ENCODE measurements at places on chromosomes 6 and 20.

DNA sequence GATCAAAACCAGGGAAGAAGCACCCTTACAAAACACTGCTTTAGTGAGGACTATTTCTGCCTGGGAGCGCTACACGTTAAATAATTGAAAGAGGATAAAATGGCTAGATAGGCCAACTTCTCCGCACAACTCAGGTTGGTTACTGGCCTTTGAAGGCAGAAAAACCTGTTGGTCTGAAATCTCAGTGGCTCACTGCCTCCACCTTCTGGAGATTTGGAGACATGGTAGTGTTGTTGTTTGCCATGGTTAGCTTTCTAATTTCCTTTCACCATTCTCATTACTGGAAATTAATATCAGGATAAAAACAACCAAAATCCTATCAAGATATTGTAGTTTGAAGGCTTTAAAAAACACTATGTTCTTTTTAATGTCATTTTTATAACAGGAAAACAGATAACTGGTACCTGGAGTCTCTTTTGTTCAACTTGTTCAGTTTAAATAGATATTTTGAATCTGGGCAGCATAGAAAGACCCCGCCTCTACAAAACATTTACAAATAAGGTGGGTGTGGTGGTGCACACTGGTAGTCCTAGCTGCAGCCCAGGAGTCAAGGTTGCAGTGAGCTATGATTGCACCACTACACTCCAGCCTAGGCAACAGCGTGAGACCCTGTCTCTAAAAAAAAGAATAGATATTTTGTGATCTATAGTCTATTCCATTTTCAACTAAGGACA, 27.5 kb upstream of the BCLAF1 start:
- DNase-seq: peak; percentile 83

GRCh38 chr20:37552415-37552814, 24.7 kb upstream of the BLCAP start:
- DNase-seq: no peak

DNA sequence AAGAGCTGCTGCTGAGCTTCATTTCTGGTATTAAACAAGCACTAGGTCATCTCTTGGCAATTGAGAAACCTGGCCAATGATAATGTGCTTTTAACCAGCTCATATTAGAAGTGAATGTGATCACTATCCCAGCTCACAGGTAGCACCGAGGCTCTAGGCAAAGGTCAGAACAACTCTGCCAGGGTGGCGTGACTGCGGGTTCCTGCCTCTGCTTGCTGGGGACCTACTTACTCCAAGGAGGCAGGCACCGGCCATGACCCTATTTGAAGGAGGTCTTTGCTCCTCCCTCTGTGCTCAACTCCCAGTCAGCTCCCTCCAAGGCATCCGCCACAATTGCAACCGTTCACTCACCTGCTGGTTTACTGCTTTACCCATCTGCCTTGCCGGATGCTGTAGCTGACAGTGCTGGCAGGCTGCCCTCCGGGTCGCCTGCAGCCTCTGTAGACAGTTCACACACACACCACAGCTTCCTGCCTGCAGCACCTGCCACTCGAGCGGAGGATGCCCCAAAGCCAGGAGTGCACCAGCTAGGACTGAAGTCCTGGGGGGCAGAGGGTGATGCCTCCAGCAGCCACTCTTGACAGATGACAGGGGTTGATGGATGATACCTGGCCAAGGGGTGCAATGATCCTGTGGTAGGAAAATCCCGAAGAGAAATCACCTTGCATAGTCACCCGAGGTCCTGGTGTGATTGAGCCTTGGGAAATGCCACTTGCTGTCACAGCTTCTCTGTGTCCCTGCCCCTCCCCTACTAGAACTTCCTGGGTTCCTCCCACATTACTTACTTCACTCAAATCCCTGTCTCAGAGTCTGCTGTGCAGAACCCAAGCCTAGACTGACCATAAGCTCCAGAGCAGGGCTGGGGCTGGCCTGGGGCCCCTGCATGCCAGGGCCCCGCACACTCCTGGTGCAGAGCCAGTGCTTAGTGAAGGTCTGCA, 8.8 kb upstream of the VSX1 start:
- peak; percentile 83 for DNase-seq

- DNase-seq: peak; percentile 48
Observed at GRCh38 chr20:63223121-63223825, 7.3 kb upstream of the YTHDF1 start.

GRCh38 chr6:85412911-85413430, 36.9 kb upstream of the NT5E start:
- DNase-seq: no peak

- no peak for DNase-seq
Observed at GRCh38 chr20:53870426-53871315, 199.7 kb downstream of the BCAS1 start.

DNA sequence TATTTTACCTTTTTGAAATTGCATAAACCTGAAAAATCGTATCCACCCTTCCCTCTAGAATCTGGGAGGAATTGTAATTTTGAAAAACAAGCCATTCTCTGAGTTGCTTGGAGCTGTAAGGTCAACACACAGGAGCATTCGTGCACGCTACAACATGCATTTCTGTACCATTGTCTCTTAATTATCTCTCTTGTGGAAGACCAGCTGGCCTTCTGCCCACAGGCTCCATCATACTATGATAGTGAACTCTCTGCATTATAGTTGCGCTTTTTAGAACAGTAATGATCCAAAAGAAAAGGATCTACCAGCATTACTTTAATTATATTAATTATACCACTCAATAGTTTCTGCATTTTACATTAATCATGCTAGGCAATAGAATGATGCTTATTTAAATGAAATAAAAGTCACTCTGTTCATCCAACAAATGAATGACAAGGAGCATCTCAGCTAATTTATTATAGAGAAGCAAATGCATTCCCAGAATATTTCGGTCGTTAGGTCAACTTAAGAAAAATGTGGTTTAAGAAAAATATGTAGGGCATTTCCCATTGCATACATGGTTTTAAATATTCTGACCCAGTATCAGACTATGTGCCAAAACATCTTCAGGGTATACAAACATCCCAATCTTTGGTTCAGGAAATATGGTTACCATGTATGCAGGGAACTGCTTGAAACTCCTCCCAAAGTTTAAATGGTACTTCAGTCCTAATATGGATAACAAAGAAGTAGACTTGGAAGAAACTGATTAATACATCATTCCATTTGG, 263.5 kb downstream of the TFAP2A start:
- peak; percentile 74 for DNase-seq

- peak; percentile 16 for DNase-seq
Observed at GRCh38 chr20:20791664-20792568, 79.5 kb upstream of the RALGAPA2 start.

DNA sequence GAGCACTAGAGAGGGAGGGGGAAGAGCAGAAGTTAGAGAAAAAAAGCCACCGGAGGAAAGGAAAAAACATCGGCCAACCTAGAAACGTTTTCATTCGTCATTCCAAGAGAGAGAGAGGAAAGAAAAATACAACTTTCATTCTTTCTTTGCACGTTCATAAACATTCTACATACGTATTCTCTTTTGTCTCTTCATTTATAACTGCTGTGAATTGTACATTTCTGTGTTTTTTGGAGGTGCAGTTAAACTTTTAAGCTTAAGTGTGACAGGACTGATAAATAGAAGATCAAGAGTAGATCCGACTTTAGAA, 2.0 kb downstream of the ID4 start:
- no peak for DNase-seq

DNA sequence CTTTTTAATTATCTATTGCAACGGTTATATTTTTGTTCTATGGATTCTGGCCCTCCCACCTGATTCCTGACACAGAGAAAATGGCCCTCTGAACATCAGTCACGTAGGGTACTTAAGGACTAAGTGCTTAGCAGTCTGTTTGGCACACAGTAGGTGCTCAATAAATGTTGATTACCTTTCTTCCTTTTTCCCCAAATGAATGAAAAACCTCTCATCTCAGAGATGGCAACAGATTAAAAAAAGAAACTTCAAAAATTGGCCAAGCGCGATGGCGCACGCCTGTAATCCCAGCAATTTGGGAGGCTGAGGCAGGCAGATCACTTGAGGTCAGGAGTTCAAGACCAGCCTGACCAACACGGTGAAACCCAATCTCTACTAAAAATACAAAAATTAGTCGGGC, 31.5 kb downstream of the ATXN1 start:
- no peak for DNase-seq

- DNase-seq: peak; percentile 83
Observed at GRCh38 chr6:30720738-30721197, 616 bp downstream of the TUBB start.

GRCh38 chr6:42165016-42165415, 8.1 kb upstream of the GUCA1A start:
- DNase-seq: no peak

DNA sequence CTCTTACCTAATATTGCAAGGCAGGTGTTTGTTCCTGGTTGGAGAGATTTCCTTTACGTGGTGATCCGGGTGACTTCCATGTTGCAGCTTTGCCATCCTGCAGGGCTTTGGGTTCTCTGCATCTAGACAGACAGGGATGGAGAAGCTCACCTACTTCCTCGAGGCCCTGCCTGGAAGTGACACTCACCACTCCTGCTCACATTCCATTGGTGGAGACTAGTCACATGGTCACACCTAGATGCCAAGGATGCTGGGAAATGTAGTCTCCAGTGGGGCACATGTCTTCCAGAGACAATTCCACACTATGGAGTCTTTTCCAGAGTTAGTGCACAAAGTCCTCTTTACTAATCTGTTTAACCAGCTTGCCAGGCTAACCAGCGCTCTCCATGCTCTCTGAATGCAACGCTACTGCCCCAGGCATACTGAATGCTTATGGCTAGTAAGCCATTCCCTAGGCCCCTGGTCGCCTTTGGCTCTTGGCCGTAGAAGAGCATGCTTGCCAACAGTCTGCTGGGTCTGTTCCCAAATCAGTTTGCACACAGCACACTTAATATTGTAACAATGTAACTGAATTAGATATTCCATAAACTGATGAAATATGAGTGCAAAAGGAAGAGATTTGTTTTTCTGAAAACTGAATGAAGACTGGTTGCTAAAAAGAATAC, 6.7 kb upstream of the KCNK15 start:
- peak; percentile 57 for DNase-seq

- no peak for DNase-seq
Observed at GRCh38 chr20:33771938-33772337, 39.2 kb upstream of the CHMP4B start.

DNA sequence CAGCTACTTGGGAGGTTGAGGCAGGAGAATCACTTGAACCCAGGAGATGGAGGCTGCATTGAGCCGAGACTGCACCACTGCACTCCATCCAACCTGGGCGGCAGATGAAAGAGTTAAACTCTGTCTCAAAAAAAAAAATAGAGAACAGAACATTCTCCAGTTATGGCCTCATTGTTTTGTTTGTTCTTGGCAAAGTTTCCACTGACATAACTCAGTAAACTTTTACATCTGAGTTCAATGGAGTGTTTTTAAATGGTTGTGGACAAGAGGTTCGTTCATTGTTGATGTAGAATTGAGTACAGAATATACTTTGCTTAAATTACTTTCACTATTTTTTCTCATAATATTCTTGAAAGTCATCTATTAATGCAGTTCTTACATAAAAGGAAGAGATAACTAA, 42.2 kb upstream of the IFNGR1 start:
- DNase-seq: no peak

DNA sequence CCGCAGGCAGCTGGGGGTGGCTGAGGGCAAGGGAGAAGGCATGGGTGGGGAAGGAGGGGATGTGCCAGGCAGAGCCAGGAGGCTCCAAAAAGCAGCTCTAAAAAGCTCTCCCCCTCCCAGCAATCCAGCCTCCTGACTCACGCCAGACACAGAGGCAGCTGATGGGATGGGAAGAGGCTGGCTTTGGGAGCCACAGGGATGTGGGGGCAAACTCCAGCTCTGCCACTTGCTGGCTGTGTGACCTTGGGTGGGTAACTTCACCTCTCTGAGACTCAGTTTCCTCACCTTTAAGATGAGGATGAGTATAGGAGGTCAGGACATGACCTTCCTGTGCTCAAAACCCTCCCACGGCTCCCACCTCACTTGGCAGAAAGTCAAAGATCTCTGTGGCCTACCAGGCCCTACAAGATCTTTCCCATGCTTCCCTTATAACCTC, 148.9 kb downstream of the CEBPB start:
- no peak for DNase-seq

DNA sequence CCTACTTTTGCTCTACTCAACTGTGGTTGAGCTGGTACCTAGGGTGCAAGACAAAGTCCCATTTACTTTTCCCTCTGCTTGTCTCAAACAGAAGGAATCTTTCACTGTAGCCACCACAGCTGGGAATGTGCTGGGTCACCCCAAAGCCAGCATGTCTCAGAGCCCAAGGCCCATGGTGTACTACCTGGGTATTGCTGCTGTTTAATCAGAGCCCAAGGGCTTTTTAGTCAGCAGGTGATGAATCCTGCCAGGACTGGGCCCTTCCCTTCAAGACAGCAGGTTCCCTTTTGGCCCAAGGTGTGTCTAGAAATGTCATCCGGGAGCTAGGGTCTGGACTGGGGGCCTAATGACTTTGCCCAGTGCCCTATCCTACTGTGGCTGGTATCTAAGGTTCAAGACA, 249.8 kb downstream of the HDGFL1 start:
- DNase-seq: no peak

GRCh38 chr6:170124836-170125235, 166.0 kb downstream of the DLL1 start:
- DNase-seq: peak; percentile 48

- DNase-seq: no peak
Observed at GRCh38 chr6:151392427-151392826, 1.1 kb upstream of the ZBTB2 start.

DNA sequence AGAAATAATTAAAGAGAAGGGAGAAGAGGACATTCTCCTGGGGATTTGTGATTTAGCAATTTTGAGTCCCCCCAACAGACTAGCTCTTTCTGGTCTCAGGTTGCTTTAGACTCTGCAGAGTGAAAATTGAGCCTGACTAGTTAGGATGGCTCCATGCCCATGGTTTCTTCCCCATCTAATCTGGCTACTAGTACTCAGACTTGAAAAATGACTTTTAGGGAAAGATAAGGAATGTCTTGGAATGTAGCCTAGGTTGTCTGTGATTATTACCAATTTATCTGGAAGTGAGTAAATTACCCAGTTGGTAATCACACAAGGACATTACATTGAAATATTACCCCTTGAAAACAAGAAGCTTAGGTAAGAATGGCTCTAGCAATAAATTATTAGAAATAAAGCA, 4.2 kb downstream of the BEND6 start:
- DNase-seq: no peak

- DNase-seq: no peak
Observed at GRCh38 chr6:15623276-15624116, 39.3 kb downstream of the DTNBP1 start.

DNA sequence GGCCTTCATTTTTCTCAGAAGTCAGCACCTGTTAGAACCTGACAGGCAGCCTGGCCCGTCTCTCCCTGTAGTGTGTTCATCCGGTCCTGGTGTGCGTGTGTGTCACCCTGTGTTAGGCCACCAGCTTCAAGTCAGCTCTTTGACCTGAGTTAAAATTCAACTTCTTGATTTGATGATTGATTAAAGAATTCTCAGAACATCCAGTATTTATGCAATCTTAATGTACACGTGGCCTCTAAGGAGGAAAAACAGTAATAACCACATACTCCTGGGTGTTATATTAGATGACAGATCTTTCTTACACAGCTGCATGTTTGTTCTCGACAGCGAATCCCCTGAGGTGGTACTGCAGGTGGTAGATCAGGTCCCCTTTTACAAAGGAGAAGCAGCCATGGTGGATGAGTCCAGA, 19.1 kb upstream of the TMEM217 start:
- DNase-seq: no peak

GRCh38 chr6:7148100-7148822, 40.5 kb downstream of the RREB1 start:
- no peak for DNase-seq

- DNase-seq: no peak
Observed at GRCh38 chr6:133977983-133978895, 25.2 kb downstream of the TBPL1 start.

GRCh38 chr6:28725890-28726348, 197.9 kb downstream of the TRIM27 start:
- no peak for DNase-seq

GRCh38 chr20:6269168-6269873, 146.5 kb upstream of the FERMT1 start:
- DNase-seq: peak; percentile 39
